ENCODE measurements at places on chromosomes 7 and 10. TPM values are rescaled to one million over a fixed set of nuclear protein-coding genes. Genes with fewer than 3 reads are reported as not detected.
A peak's percentile ranks its signal among the peaks of the same experiment; 100 is the strongest.

DNA sequence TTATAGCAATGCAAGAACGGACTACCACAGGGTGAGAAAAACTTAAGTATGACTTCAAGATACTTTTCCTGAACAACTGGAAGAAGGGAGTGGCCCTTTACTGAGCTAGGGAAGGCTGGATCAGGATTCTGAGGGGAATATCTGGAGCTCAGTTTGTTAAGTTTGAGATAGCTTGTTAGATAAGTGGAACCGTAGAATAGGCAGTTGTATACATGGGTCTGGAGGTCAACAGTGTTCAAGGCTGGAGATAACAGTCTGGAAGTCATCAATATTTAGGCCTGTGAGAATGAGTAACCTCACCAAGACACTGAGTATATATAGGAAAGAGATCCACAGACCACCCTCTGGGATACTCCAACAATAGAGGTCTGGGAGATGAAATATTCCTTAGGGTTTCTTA, 7.2 kb downstream of the PLEKHA1 start:
- DNase-seq = no peak

- DNase-seq = peak; percentile 82
Measured at GRCh38 chr7:8442814-8443304, 9.4 kb downstream of the NXPH1 start.

DNA sequence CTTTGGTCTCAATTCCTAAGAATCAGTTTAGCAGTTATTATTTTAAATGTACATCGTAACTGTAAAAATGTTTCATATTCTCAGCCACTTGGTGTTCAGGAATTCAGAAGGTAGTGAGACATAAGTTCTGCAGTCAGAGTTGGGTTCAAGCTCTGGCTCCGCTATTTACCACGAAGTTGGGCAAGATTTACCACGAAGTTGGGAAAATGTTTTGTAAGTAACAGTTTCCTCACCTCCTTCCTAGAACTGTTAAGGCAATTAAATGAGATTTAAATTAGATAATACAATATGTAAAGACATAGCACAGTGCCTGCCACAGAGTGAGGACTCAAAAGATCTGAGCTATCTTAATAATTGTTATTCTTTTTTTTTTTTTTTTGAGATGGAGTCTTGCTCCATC, 16.3 kb upstream of the ABLIM1 start:
- DNase-seq = no peak

- no peak for DNase-seq
Measured at GRCh38 chr7:54841772-54842697, 83.0 kb upstream of the SEC61G start.

- no peak for DNase-seq
Measured at GRCh38 chr7:112788778-112789343, 1.3 kb downstream of the TMEM168 start.

GRCh38 chr7:56097700-56098099, 4.9 kb upstream of the PHKG1 start:
- no peak for DNase-seq

- DNase-seq = no peak
Measured at GRCh38 chr7:96636979-96637378, 72.7 kb downstream of the SEM1 start.

The RARRES2 gene
- 259 TPM for total RNA-seq

The NEUROG3 gene
- total RNA-seq = not detected

The CUEDC2 gene
- total RNA-seq = 44.8 TPM

The IL2RA gene
- 4.3 TPM for total RNA-seq

The CYP2E1 gene
- 2.1 TPM for total RNA-seq

Data from upper lobe of right lung (tissue), 1 donor.